ENCODE measurements at places on chromosomes 7 and 10. TPM values are rescaled to one million over a fixed set of nuclear protein-coding genes. Genes with fewer than 3 reads are reported as not detected.

SLC16A9 gene
- not detected for total RNA-seq

CUZD1 gene
- total RNA-seq, result 4.2 TPM

FGFR2 gene
- total RNA-seq, result 55.8 TPM

DNA sequence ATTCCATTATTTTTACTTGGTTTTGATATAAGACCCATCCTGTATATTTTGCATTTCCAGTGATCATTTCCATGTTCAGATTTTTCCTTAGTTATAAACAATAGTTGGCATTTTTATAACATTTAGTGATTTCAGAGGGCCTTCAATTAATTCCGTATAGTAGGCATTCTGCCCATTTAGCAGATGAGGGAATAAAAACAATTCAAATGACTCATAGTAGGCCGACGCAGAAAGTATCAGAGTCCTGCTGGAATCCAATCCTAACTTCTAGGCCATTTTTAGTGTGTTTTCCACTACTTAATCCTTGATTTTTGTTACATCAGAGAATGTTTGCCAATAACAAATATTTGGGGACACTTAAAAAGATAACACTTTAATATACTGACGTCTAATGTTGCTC is 15.4 kb downstream of the RNF32 start:
- DNase-seq, result no peak

DNA sequence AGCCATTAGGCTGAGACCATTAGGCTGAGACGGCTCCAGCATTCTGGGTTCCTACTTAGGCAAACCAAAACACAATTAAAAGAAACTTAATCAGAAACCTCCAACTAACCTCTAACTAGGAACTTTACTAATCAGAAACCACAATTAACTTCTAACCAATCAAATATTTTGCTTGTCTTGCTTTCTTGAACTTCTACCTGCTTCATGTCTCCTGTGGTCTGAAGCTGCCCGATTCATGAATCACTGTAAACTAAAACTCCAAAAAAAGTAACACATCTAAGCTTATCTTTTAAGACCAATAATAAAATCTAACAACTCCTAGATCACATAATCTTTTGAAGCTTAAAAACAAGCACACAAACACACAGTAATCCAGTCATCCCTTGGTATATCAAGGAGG is 76.1 kb downstream of the PDSS1 start:
- no peak for DNase-seq

DNA sequence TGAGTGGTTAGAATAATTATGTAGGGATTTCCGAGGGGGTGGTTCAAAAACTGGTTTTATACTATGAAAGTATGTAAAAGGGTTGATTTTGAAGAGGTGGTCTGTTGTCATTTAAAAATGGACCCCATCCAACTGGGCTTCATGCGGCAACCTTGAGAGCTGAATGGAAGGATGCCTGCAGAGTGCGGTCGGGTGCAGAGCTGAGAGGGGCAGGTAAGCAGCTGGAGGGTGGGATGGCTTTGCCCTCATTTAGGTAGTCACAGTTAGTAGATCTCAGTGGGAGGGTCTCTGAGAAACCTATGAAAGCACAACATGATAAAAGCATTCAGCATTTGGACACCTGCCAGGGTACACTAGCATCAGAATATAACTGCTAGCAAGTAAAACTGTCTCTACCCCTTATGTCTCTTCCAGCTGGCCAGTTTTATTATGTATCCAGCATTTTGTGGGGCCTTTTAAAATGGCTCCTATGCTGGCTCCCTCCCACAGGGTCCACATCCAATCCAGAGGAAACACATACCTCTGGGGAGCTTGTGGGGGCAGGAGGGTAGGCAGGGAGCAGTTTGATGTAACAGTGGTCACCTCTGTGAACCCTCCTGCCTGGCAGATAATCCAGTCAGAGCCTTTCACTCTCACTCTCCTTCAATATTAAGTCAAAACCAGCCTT is 75.9 kb upstream of the MAGI2 start:
- no peak for DNase-seq

Measured in upper lobe of left lung (tissue), 6 donors.